Stimulated activated CD4-positive, alpha-beta T cell treated with anti-CD3 and anti-CD28 coated beads, Interleukin-2, amount 100 ng/mL, for 48 hours (primary cell): ENCODE measurements at places on chromosomes 11 and 22.
A peak's percentile ranks its signal among the peaks of the same experiment; 100 is the strongest.

GRCh38 chr11:85682330-85683305, 3.4 kb downstream of the CCDC89 start:
- DNase-seq = peak; percentile 63

GRCh38 chr22:24102366-24103200, 78.7 kb upstream of the SUSD2 start:
- no peak for DNase-seq

- DNase-seq = no peak
Observed at GRCh38 chr11:62725646-62726045, 1.6 kb downstream of the HNRNPUL2 start.

- no peak for DNase-seq
Observed at GRCh38 chr11:123308077-123308476, 113.0 kb upstream of the CLMP start.

GRCh38 chr11:11246166-11246565, 106.9 kb downstream of the CSNK2A3 start:
- DNase-seq = no peak
